Endothelial cell of umbilical vein (primary cell): ENCODE measurements at places on chromosomes 4 and X. TPM values are rescaled to one million over a fixed set of nuclear protein-coding genes. Genes with fewer than 3 reads are reported as not detected.

The RRH gene
- total RNA-seq, result 0.31 TPM in 1 of 2 replicates, not detected in the other

DNA sequence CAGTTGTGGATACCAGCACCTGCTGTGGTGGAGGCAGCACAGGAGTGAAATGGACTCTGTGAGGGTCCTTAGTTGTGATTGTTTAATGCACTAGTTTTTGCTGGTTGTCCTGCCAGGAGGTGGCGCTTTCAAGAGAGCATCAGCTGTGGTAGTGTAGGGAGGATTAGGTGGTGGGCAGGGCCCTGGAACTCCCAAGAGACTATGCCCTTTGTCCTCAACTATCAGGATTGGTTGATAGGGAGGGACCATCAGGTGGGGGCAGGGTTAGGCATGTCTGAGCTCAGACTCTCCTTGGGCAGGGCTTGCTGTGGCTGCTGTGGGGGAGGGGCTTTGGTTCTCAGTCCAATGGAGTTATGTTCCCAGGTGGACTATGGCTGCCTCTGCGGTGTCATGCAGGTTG is 121.9 kb downstream of the RRAGB start:
- no peaks in the 10 kb centered on the region for H3K36me3 ChIP-seq
- no peaks in the 10 kb centered on the region for H3K27me3 ChIP-seq

The TMEM35A gene
- total RNA-seq, result 6.5 and 7.2 TPM in 2 replicates

The MAGEB10 gene
- not detected in 2 replicates for total RNA-seq

DNA sequence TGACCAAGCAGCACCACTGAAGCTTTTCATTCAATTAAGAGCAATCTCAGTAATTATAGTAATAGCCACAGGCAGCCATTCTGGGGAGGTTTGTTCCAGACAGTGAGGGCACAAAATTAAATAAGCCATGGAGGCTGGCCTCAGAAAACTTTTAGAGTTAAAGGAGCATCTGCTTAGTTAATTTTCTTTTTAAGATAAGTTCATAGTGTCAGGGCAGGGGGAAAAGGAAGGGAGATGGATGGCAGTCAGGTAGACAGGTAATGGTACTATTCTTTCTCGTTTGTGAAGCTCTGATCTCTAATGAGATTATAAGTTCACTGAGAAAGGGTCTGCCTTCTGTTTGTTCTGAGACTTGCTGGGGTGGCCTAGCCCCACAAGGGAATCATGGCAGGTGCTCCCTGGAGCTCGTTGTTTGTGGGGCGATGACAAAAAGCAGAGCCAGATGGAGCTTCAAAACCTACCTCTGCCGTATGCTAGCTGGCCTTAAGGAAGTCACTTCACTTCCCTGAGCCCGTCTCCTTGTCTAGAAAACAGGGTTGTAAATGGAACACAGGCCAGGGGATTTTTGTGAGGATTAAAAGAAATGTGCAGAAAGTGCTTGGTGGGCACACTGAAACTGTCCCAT is 44.6 kb upstream of the FGFBP2 start:
- H3K4me1 ChIP-seq, result no peaks in the 10 kb centered on the region
- peaks cover 3% of the 10 kb centered on the region for H3K27me3 ChIP-seq
- DNase-seq, result no peak
- no peak overlapping the region for H3K27ac ChIP-seq
- no peaks in the 10 kb centered on the region for H3K36me3 ChIP-seq

The GCNA gene
- 2.3 and 4.0 TPM in 2 replicates for total RNA-seq

DNA sequence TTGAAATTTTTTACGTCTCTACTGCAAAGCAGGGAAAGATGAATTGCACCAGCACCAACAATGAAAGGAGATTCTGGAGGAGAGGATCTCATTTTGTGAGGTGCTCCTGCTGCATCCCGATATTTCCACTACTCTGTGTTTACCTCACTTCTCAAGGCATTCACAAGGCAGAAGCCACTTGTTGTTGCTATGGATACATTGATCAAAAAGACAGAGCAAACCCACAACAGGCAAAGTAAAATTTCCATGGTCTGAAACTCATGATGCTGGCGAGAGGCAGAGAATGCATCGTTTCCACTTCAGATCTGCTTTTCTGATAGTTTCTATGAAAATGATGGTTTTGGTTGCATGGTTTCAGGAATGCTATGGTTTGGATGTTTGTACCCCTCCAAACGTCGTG is 323.3 kb downstream of the ASMT start:
- no peak overlapping the region for H3K4me3 ChIP-seq
- no peaks in the 10 kb centered on the region for H3K4me1 ChIP-seq
- no peaks in the 10 kb centered on the region for H3K36me3 ChIP-seq

DNA sequence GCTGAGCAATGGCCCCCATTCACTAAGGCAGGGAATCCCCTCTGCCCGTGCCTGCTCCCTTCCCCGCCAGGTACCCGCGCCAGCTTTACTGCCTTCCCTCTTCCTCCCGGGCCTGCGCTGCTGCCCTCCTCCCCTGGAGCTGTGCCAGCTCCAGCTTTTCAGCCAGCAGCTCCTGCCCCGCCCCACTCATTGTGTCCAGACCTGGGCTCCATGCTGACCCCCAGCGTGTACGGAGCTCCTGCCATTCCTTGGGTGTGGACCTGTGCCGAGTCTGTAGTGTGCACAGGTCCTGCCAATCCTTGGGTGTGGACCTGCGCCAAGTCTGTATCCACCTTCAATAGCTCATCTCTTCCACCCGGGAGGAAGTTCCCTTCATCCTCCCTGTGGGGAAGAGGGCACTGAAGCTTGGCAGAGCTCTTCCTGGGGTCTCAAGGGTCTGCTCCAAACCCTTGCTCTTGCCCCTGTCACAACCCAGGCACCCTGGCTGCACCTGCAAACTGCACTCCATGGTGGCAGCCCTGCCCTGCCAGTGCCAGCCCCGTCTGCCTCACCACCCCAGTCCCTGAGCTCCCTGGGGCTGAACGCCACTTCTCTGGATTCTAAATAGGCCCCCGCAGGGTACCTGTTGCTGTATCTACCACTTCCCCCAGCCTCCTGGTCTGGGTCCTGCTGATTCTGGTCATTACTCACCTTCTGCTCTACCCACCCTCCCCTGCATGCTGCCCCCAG is 63.9 kb downstream of the TRMT44 start:
- H3K36me3 ChIP-seq, result no peaks in the 10 kb centered on the region
- H3K27me3 ChIP-seq, result no peaks in the 10 kb centered on the region
- no peaks in the 10 kb centered on the region for H3K4me1 ChIP-seq
- no peak overlapping the region for H3K27ac ChIP-seq

DNA sequence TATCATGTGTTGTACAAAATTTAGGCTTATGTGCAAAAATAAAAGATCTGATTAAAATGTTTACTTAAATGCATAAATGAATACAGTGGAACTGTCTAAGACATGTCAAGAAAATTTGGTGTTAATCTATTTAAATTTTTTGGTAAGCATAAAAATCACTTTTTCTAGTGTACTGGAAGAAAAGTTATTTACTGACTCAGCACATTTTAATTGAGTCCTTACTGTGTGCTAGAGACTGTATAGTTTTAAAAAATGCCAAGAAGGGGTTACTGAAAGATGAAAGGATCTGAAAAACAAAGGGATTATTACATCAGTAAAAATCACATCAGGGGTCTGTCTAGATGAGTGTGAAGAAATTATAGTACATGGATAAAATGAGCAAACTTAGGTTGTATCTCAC is 60.6 kb downstream of the RAPGEF2 start:
- no peak for DNase-seq
- no peaks in the 10 kb centered on the region for H3K27me3 ChIP-seq
- no peak overlapping the region for H3K4me3 ChIP-seq
- no peaks in the 10 kb centered on the region for H3K36me3 ChIP-seq

DNA sequence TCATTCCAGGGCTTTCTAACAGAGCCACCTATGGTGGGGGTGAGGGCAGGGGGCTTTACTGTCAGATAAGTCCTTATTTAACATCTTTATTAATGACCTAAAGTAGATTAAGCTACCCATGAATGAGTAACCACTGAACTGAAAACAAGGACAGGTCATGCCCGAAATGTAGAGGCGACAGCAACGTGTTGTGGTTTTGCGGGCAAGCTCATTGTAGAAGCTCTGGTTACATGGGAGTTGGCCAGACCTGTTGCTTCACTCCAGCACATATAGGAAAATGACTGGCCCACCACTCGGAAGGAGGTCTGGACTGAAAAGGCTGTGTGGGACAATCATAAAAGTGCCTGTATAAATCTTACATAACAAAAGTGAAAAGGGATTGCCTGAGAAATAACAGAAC is 109.6 kb upstream of the NDP start:
- H3K27me3 ChIP-seq, result no peaks in the 10 kb centered on the region
- H3K36me3 ChIP-seq, result no peaks in the 10 kb centered on the region
- H3K27ac ChIP-seq, result no peak overlapping the region

The PABPC1L2B gene
- not detected in 2 replicates for total RNA-seq

DNA sequence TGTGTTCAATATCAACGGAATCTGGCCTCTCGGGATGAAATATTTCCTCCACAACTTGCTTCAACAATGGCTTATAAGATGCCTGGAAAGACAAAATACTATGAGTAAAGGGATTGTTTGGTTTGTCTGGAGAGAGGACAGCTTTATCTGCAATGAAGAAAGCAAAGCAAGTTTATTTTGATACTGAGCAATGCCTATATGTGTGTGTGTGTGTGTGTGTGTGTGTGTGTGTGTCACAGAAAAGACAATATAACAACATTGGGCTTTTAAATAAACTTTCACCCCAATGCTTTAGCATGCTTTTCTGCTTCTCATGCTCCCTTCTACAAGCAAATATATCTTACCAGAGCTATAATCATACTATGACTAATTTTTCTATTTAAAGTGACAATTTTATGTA is 45.4 kb downstream of the RASL11B start:
- H3K27ac ChIP-seq, result no peak overlapping the region
- H3K4me3 ChIP-seq, result no peak overlapping the region
- H3K36me3 ChIP-seq, result no peaks in the 10 kb centered on the region
- no peaks in the 10 kb centered on the region for H3K4me1 ChIP-seq

DNA sequence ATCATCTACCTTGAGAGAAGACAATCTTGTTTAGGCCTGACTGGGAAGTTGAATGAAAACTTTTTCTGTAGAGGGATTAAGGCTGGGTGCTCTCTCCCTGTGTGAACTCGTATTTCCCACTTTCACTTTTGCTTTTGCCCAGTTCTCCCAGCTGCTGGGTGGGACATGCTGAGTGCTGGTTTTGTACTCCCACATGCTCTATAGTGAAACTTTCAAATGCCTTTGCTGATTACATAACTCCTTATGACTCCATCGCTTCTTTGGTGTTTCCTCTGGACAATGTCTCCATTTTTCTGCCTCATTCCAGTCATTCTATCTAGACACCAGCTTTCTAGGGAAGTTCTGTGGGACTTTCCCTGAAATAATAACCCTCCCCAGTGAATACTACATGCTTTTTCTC is 100.5 kb downstream of the CLNK start:
- H3K27ac ChIP-seq, result no peak overlapping the region
- no peaks in the 10 kb centered on the region for H3K36me3 ChIP-seq
- DNase-seq, result peak; percentile 24
- H3K4me1 ChIP-seq, result no peaks in the 10 kb centered on the region
